ENCODE measurements at places on chromosomes 2 and 18. TPM values are rescaled to one million over a fixed set of nuclear protein-coding genes. Genes with fewer than 3 reads are reported as not detected.

MCEE gene
- 10.4 TPM for total RNA-seq

BBS5 gene
- total RNA-seq, result 2.2 TPM

MATN3 gene
- total RNA-seq, result not detected

KCNG2 gene
- total RNA-seq, result not detected

DNA sequence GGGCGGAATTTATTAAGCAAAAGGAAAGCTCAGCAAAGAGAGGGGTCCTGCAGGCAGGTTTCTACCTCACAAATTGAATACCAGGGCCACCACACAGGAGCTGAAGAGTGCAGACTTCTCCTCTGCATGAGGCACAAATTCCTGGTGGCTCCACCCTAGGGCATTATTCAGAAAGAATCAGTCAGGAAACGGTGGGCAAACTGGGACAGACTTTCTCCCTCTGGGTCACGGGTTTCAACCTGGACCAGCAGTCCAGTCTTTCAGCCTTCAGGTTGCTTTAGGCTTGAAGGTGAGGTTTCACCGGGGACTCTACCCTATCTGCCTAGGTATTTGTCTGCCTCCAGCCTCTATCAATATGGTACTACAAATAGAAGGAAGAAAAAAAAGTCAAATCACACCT is 41.8 kb downstream of the ACSL3 start:
- no peak for DNase-seq
- H3K4me1 ChIP-seq, result no peaks in the 10 kb centered on the region
- H3K36me3 ChIP-seq, result peaks cover 5% of the 10 kb centered on the region
- no peaks in the 10 kb centered on the region for H3K27me3 ChIP-seq

- no peak overlapping the region for H3K4me3 ChIP-seq
- H3K4me1 ChIP-seq, result peaks cover 3% of the 10 kb centered on the region
- no peak overlapping the region for H3K27ac ChIP-seq
- no peak for DNase-seq
- no peaks in the 10 kb centered on the region for H3K36me3 ChIP-seq
Observed at GRCh38 chr2:181036445-181036844, 56.0 kb downstream of the UBE2E3 start.

- H3K36me3 ChIP-seq, result no peaks in the 10 kb centered on the region
- no peak overlapping the region for H3K27ac ChIP-seq
- DNase-seq, result no peak
- peaks cover 3% of the 10 kb centered on the region for H3K27me3 ChIP-seq
- no peaks in the 10 kb centered on the region for H3K4me1 ChIP-seq
Observed at GRCh38 chr18:34158881-34159690, 65.6 kb downstream of the NOL4 start.

DNA sequence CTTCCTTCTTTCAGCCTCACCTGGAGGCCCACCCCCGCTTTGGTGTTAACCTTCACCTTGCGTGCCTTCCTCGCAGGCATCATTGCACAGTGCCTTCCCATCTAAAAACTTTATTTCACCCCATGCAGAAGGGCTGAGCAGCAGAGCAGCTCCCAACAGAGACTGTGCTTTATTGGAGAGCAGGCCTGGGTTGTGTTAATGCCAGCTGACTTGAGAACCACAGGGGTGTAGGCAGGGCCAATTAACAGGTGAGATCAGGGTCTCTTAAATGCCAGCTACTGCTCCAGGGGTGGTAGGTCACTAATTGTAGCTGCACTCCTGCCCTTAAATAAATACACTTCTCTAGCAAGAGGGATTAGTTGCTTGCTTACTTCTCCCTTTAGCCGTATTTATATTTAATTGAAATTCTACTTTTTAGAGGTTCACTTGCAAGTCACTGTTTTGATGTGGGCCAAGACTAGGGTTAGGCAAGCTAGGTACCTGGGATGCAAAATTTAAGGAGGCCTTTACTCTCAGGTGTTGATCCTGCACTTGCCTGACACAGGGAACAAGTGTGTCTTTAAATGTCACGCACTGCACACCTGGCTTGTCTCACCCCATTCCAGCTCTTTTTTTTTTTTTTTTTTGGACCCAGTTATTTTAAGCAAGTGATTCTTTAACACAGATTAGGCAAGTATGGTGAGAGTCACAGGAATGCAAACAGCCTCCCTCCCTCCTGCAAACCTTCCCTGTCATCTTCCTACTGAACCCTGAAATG is 54.5 kb downstream of the LYPD1 start:
- no peak for DNase-seq
- H3K4me3 ChIP-seq, result no peak overlapping the region
- no peak overlapping the region for H3K27ac ChIP-seq
- no peaks in the 10 kb centered on the region for H3K27me3 ChIP-seq

GRCh38 chr2:174595891-174596397 is 1.7 kb downstream of the WIPF1 start:
- H3K27me3 ChIP-seq, result no peaks in the 10 kb centered on the region
- H3K4me3 ChIP-seq, result peak overlapping the region; percentile 87
- DNase-seq, result peak; percentile 54
- peaks cover 44% of the 10 kb centered on the region for H3K4me1 ChIP-seq
- peaks cover 11% of the 10 kb centered on the region for H3K36me3 ChIP-seq

DNA sequence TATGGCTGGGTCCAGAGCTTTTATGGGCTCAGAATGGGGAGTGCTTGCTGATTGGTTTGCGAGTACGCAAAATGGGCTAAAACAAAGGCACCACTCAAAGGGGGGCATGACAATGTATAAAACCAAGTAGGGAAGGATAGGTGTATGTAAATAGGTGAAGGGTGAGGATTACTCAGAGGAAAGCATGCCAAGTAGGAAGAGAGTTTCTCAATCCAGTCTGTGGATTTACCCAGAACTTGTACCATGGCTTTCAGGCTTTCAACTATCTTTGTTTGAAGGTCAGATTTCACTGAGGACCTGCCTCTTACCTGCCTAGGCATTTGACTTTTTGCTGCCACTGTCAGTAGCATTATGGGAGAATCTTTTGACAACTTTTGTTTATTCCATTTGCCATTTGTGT is 92.3 kb downstream of the RAB3GAP1 start:
- H3K27me3 ChIP-seq, result no peaks in the 10 kb centered on the region
- H3K4me1 ChIP-seq, result no peaks in the 10 kb centered on the region
- peaks cover 6% of the 10 kb centered on the region for H3K36me3 ChIP-seq

- H3K36me3 ChIP-seq, result no peaks in the 10 kb centered on the region
- DNase-seq, result no peak
- no peaks in the 10 kb centered on the region for H3K27me3 ChIP-seq
- no peak overlapping the region for H3K27ac ChIP-seq
Observed at GRCh38 chr2:208466151-208466919, 59.7 kb downstream of the PTH2R start.

DNA sequence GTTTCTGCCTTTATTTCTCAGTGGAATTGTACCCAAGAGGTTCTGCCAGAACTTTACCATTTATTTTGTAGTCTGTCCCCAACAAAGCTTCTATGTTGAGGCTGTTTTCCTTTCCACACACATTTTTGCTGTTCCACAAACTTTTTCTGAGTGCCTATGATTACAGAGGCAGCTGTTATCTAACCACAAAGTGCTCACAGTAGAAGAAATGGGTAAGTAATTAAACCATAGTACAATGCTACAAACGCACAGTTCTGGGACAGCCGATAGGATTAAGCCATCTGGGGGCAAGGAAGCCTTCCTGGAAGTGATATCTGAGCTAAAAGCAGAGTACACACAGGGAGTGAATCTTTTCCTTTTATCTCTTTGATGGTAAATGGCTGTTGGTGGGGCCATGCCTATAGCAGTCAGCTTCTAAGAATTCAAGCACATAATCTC is 3.9 kb upstream of the MGAT4A start:
- peaks cover 16% of the 10 kb centered on the region for H3K4me1 ChIP-seq
- no peak overlapping the region for H3K27ac ChIP-seq
- H3K36me3 ChIP-seq, result no peaks in the 10 kb centered on the region
- peak; percentile 30 for DNase-seq
- no peaks in the 10 kb centered on the region for H3K27me3 ChIP-seq

- no peaks in the 10 kb centered on the region for H3K27me3 ChIP-seq
- no peak overlapping the region for H3K27ac ChIP-seq
- DNase-seq, result no peak
- H3K4me1 ChIP-seq, result no peaks in the 10 kb centered on the region
Observed at GRCh38 chr2:118374974-118375755, 286.9 kb downstream of the INSIG2 start.

- no peak overlapping the region for H3K4me3 ChIP-seq
- H3K27me3 ChIP-seq, result no peaks in the 10 kb centered on the region
- peaks cover 28% of the 10 kb centered on the region for H3K4me1 ChIP-seq
- no peak overlapping the region for H3K27ac ChIP-seq
Observed at GRCh38 chr18:13485604-13486003, 240.8 kb downstream of the FAM210A start.

DNA sequence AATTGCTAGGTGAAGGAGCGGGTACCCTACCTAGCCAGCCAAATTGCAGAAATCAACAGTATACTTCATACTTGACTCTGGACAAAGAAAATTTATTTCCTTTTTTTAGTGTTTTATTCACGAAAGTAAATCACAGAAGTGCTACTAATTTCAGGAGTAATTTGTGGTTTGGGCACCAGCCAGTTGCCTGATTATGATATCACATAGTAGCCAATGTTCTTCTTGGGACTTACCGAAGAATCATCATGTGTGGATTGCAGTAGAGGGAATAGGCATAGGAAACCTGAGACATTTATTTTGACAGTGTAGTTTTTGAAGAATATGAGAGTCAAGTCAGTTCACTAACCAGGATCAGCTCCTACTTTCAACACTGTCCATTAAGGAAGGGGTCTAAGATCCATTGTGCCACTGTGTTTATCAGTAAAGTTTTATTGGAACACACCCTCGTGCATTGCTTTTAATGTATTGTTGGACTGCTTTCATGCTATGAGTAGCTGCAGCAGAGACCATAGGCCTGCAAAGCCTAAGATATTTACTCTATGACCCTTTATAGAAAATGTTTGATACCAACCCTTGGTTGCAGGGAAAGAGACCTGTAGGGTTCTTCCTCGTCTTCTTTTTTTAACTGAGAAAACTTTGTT is 32.1 kb downstream of the TNFRSF11A start:
- no peak overlapping the region for H3K4me3 ChIP-seq
- H3K4me1 ChIP-seq, result no peaks in the 10 kb centered on the region

- no peak for DNase-seq
- no peak overlapping the region for H3K4me3 ChIP-seq
- no peaks in the 10 kb centered on the region for H3K36me3 ChIP-seq
- H3K27me3 ChIP-seq, result peaks cover 3% of the 10 kb centered on the region
Observed at GRCh38 chr18:48002933-48003365, 72.5 kb upstream of the SMAD2 start.

DNA sequence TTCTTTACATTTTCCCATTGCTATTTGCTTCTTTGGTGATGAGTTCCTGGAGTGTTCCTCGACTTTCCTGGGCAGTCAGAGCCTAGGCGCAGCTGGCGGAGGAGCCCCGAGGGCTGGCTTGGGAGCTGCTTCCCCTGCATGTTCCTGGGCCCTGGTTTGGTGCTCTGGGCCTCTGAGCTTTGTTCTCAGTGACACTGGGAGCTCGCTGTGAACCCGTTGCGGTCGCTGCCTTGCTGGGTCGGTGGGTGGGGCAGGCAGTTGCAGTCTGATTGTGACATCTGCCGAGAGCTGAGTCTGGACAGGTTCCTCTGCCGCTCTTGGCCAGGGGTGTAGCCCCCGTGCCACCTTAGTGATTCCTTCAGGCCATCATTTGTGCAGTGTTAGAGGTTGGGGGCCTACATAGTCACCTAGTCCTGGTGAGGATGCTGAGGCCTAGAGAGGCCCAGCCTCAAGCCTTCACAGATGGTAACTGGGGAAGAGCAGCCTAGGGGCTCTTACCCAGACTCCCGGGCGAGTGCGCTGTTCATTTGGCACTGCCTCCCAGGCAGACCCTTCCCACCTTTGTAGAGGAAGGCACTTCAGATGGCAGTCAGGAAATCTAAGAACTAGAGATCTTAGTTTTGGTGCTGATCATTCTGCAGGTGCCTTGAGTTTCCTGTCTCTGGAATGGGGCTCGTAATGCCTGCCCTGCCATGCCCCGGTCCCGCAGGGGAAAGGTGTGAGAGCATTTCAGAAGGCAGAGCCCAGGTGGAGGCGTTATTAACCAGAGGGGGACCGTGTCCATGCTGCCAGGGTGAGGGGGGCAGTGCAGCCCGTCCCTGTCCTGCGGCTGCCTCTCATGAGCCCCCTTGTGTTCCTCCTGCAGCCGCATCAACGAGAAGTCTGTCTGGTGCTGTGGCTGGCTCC is 8.4 kb downstream of the ASB1 start:
- DNase-seq, result no peak
- no peaks in the 10 kb centered on the region for H3K27me3 ChIP-seq
- H3K36me3 ChIP-seq, result peaks cover 63% of the 10 kb centered on the region
- H3K27ac ChIP-seq, result no peak overlapping the region

DNA sequence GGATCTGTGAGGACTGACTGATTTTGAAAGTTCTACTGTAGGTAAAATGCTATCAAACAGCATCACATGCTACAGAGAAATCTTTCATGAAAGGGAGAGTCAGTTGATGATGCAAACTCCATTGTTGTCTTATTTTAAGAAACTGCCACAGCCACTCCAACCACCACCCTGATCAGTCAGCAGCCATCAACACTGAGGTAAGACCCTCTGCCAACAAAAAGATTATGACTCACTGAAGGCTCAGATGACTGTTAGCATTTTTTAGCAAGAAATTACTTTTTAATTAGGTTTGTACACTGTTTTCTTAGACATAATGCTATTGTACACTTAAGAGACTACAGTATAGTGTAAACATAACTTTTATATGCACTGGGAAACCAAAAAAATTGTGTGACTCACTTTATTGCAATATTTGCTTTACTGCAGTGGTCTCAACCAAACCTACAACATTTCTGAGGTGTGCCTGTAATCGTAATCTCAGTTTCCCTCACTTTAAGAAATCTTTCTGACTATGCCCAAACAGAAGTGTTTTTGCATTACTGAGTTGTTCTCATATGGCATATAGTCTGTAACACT is 42.8 kb downstream of the METTL8 start:
- no peak overlapping the region for H3K27ac ChIP-seq
- no peaks in the 10 kb centered on the region for H3K27me3 ChIP-seq
- H3K4me3 ChIP-seq, result no peak overlapping the region
- DNase-seq, result no peak

DNA sequence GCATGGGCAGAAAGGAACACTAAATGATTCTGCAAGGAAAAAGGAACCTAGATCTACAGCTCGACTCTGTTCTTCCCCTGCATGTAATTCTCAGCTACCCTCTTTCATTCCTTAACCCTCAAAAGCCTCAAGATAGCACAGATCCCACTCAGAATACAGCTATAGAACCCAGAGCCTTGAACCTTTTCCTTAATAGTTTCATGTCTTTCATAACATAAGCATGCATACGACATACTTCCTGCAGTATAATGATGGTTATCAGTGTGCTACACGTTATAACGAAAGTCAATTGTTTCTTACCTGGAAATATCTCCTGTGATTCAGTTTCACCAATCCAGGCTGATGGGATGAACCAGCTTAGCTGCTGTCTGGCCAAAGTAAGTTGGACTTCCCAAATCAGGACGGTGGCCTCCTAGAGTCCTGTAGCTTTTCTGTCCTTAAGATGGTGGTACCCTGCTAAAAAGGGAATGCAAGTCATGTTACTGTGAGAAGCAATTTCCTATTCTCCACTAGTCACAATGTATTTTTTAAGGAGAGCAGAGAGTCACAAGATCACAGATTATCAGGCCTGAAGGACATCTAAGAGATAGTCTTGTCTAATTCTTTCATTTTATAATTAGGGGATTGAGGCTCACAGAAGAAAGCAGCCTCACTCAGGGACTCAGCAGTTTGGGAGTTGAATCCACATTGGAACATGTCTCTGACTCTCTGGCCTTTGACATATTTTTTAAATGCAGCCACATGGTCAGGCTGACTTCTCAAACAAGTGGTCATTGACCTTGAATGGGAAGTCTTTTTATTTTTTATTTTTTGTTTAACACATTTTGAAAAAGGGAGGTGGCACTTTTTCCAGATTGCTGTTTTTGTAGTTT is 41.8 kb downstream of the CYRIA start:
- no peak for DNase-seq
- peaks cover 45% of the 10 kb centered on the region for H3K36me3 ChIP-seq
- H3K27ac ChIP-seq, result no peak overlapping the region
- no peak overlapping the region for H3K4me3 ChIP-seq
- H3K4me1 ChIP-seq, result peaks cover 61% of the 10 kb centered on the region
